ENCODE measurements at places on chromosomes 3 and 15. TPM values are rescaled to one million over a fixed set of nuclear protein-coding genes. Genes with fewer than 3 reads are reported as not detected.
A peak's percentile ranks its signal among the peaks of the same experiment; 100 is the strongest.

The CDCP1 gene
- total RNA-seq: 8.7 TPM

The CCR3 gene
- total RNA-seq: 1.3 TPM

GRCh38 chr15:85318048-85318731 is 62.2 kb upstream of the AKAP13 start:
- H3K4me1 ChIP-seq: peaks cover 36% of the 10 kb centered on the region
- no peak for DNase-seq
- no peak overlapping the region for H3K4me3 ChIP-seq
- H3K27ac ChIP-seq: peak overlapping the region; percentile 21
- H3K27me3 ChIP-seq: no peaks in the 10 kb centered on the region

The ZNF860 gene
- not detected for total RNA-seq

The CCR4 gene
- 17.5 TPM for total RNA-seq

- no peak for DNase-seq
- peaks cover 7% of the 10 kb centered on the region for H3K27me3 ChIP-seq
- H3K4me1 ChIP-seq: no peaks in the 10 kb centered on the region
- no peaks in the 10 kb centered on the region for H3K36me3 ChIP-seq
Measured at GRCh38 chr3:61387817-61388216, 136.6 kb upstream of the FHIT start.

The B3GNT5 gene
- total RNA-seq: 0.79 TPM

GRCh38 chr3:73835945-73836344 is 211.2 kb upstream of the PDZRN3 start:
- H3K27me3 ChIP-seq: no peaks in the 10 kb centered on the region
- no peaks in the 10 kb centered on the region for H3K4me1 ChIP-seq
- H3K4me3 ChIP-seq: no peak overlapping the region

DNA sequence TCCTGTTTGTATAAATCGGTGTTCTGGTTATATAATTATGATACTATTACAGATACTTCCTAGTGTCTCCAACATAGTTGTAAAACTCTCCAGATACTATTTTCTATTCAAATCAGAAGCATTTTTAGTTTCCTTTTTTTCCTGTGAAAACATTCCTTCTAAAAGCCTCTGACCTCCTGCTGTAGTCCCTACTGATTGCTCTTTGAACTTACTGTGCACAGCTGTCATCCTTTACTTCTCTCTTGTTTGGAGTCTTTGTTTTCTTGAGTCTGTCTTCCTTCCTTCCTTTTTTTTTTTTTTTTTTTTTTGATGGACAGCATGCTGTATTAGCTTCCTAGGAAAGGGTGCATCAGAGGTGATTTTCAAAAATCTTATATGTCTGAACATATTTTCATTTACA is 28.9 kb downstream of the NR2C2 start:
- no peaks in the 10 kb centered on the region for H3K27me3 ChIP-seq
- no peak overlapping the region for H3K27ac ChIP-seq
- H3K4me1 ChIP-seq: peaks cover 7% of the 10 kb centered on the region
- no peak for DNase-seq
- no peak overlapping the region for H3K4me3 ChIP-seq

GRCh38 chr3:141105828-141106628 is 54.9 kb downstream of the SPSB4 start:
- no peak overlapping the region for H3K27ac ChIP-seq
- H3K4me3 ChIP-seq: no peak overlapping the region
- no peaks in the 10 kb centered on the region for H3K36me3 ChIP-seq
- no peaks in the 10 kb centered on the region for H3K4me1 ChIP-seq
- H3K27me3 ChIP-seq: peaks cover 3% of the 10 kb centered on the region

DNA sequence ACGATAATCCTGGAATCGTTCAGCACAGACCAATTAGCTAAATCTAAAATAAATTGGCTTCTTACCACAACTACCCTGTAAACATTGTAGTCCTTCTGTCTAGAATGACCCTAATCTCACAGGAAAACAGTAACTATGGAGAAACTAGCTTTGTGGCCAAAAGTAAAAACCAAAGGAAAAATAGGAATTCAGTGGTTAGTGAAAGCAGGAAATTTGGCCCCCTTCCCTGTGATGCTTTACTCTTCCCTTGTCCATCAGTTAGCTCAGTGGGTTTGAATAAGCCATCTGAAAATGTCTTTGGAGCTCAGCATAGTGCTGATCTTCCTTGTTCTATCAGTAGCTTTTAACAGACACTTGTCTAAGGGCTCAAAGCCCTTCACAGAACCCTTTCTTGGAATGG is 1.6 kb downstream of the NMD3 start:
- peak overlapping the region; percentile 85 for H3K4me3 ChIP-seq
- DNase-seq: no peak
- H3K36me3 ChIP-seq: peaks cover 16% of the 10 kb centered on the region
- peaks cover 23% of the 10 kb centered on the region for H3K4me1 ChIP-seq
- H3K27ac ChIP-seq: peak overlapping the region; percentile 23

DNA sequence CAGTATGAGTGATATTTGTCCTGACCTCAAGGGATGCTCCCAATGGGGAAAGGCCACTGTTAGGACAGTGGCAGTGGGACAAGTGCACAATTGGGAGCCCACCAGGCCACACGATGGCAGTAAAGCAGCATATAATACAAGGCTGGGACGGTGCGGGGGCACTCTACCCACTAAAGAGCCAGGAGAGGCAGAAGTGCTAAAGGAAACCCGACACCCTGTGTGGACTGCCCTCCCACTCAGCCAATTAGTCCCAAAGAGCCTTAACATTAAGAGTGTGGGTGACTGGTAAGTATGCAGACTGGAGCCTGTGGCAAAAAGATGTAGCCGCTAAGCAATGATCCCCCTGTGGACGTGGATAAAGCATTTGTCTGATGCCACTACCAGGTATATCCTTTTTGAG is 8.2 kb upstream of the ZNF589 start:
- H3K4me3 ChIP-seq: no peak overlapping the region
- peaks cover 3% of the 10 kb centered on the region for H3K4me1 ChIP-seq
- DNase-seq: peak; percentile 67
- no peaks in the 10 kb centered on the region for H3K36me3 ChIP-seq
- H3K27me3 ChIP-seq: no peaks in the 10 kb centered on the region

The PRR20G gene
- not detected for total RNA-seq

The FYCO1 gene
- total RNA-seq: 37.9 TPM

The IL17RE gene
- 0.94 TPM for total RNA-seq

DNA sequence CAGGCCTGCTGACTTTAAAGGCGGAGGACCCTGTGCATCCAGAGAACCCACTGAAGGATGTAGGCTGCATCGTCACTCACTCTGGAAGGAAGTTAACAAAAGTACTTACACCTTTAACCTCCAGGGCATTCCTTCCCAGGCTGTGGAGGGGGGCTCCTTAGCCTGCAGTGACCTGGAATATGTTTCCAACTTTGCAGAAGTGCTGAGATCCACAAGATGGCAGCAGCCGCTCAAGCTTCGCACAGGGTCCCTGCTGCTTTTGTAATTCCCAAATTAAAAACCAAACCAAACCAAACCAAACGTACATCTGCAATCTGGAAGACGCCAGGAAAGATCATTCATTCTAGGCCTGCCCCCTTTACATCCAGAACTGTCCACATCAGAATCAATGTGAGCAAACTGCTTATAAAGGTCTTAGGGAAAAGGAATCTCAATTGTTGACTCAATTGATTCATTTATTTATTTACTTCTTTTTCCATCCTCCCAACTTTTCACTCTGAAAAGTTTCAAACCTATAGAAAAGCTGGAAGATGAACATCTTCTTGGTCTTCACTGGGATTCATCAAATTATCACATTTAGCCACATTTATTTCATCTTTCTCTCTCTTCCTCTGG is 70.5 kb upstream of the KLHL25 start:
- no peak for DNase-seq
- H3K4me1 ChIP-seq: no peaks in the 10 kb centered on the region
- no peak overlapping the region for H3K4me3 ChIP-seq
- H3K27me3 ChIP-seq: peaks cover 25% of the 10 kb centered on the region
- H3K36me3 ChIP-seq: no peaks in the 10 kb centered on the region

- no peaks in the 10 kb centered on the region for H3K27me3 ChIP-seq
- peaks cover 33% of the 10 kb centered on the region for H3K36me3 ChIP-seq
- no peak for DNase-seq
- H3K4me1 ChIP-seq: peaks cover 25% of the 10 kb centered on the region
Measured at GRCh38 chr3:152352554-152352953, 83.8 kb downstream of the MBNL1 start.

The GOLGA6L10 gene
- 4.2 TPM for total RNA-seq

DNA sequence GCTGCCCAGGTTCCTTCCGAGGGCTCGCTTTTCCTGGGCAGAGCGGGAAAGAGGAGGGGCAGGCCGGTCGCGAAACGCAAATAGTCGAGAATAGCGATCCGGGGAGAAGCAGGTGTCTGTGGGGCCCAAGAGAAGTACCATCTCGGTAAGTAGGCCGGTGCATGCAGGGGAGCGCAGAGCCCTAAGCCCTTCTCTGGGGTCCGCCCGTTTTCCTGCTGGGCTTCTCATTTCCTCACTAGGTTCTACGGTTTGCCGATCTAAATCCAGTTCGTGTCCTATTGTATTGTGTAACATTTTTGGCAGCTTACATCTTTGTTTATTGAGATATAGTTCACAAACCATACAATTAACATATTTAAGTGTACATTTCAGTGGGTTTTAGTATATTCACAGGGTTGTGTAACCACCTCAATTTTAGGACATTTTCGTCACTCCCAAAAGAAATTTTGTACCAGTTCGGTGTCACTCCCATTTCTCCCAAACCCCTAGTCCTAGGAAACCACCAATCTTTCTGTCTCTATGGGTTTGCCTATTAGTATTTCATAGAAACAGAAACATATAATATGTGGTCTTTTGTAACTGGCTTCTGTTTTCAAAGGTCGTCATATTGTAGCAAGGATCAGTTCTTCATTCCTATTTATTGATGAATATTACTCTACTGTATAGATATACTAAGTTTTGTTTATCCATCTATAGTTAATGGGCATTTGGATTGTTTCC is 6.8 kb upstream of the TRIM69 start:
- peaks cover 60% of the 10 kb centered on the region for H3K4me1 ChIP-seq
- peak overlapping the region; percentile 98 for H3K4me3 ChIP-seq

The DCUN1D1 gene
- 69.7 TPM for total RNA-seq

The PLA2G4D gene
- total RNA-seq: not detected

The STAB1 gene
- 13.0 TPM for total RNA-seq

DNA sequence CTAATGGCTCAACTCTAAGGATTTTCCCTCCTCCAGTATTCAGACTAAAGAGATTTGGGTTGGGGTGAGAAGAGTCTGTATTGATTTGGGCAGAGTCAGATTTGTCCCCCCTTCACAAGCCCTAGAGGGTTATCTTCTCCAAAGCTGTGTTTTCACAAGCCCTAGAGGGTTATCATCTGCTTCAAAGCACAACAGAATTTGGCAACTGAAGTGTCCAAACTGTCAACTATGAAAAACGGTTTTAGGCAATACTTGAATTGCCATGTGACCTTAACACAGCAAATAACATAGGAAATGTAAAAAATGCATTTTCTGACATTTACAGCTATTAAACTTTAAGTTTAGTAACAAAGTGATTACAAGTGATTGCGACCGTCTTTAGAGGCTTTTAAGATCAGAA is 119.9 kb downstream of the IMPG2 start:
- peaks cover 30% of the 10 kb centered on the region for H3K27me3 ChIP-seq
- H3K4me1 ChIP-seq: peaks cover 2% of the 10 kb centered on the region
- DNase-seq: no peak
- no peaks in the 10 kb centered on the region for H3K36me3 ChIP-seq
- no peak overlapping the region for H3K27ac ChIP-seq

GRCh38 chr3:49013738-49014660 is 4.4 kb downstream of the DALRD3 start:
- no peak overlapping the region for H3K27ac ChIP-seq
- H3K4me3 ChIP-seq: no peak overlapping the region
- H3K4me1 ChIP-seq: peaks cover 17% of the 10 kb centered on the region
- no peaks in the 10 kb centered on the region for H3K27me3 ChIP-seq
- DNase-seq: peak; percentile 68

GRCh38 chr15:65580287-65580686 is 30.6 kb downstream of the INTS14 start:
- H3K27me3 ChIP-seq: no peaks in the 10 kb centered on the region
- peaks cover 40% of the 10 kb centered on the region for H3K36me3 ChIP-seq
- DNase-seq: no peak
- H3K27ac ChIP-seq: peak overlapping the region; percentile 52
- H3K4me1 ChIP-seq: peaks cover 24% of the 10 kb centered on the region
- H3K4me3 ChIP-seq: no peak overlapping the region

DNA sequence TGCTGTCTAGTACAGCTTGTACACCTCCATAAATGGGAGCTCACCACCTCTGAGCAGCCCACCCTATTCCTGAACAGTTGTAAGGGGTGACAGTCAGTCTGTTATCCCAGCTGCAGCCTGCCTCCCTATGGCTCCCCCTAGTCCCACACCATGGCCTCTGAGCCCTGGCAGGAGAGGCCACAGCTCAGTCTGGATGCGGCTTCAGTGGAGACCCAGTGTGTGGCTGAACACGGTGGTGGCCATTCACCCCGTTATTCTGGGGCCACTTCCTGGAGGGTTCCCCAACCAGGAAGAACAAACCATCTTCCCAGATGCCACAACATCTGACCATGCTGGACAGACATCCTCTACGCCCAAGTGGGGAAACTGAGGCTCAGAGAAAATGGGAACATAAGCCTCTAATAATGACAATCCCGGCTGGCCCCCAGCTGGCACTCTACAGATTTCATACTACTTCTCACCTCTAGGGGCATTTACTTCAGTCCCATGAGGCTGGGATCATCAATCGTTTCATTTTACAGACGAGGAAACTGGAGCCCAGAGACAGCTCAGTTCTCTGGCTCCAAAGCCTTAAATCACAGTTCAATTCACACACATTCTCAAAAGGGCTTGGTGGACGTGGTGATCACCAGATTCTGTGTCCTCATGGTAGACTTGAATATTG is 9.2 kb upstream of the GRIP2 start:
- no peaks in the 10 kb centered on the region for H3K4me1 ChIP-seq
- H3K27me3 ChIP-seq: peaks cover 29% of the 10 kb centered on the region
- no peak for DNase-seq
- no peak overlapping the region for H3K27ac ChIP-seq
- no peaks in the 10 kb centered on the region for H3K36me3 ChIP-seq

DNA sequence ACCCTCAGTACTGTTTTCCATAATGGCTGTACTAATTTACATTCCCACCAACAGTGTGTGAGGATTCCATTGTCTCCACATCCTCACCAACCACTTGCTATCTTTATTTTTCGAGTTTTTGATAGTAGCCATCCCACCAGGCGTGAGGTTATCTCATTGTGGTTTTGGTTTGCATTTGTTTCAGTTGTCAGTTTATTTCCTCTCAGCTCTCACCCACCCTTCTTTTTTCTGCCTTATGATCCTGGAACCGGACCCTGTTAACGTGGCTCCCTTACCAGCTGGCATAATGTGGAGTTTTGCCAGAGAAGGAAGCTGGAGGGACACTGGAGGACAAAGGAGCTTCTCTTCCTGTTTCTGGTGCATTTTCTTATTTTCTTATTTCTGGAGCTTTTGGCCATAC is 25.1 kb upstream of the SH3GL3 start:
- H3K27me3 ChIP-seq: no peaks in the 10 kb centered on the region
- no peaks in the 10 kb centered on the region for H3K4me1 ChIP-seq
- H3K4me3 ChIP-seq: no peak overlapping the region
- H3K36me3 ChIP-seq: no peaks in the 10 kb centered on the region
- no peak overlapping the region for H3K27ac ChIP-seq

DNA sequence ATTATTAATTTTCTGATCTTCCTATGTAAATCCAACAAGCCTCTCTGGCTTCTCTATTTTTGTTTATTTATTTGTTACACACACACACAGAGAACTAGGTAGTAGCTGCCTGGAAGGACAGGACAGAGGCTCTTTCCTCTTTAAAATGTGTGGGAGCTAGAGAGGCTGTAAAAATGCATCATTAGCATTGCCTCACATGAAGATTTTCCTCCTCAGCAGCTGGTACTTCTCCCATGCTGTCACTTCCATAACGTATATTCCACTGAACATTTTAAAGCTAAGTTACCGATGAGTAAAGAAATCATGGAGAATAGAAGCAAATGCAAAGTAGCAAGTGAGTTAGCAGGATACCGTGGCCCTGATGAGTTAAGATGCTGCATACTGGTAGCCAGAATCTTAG is 63.9 kb downstream of the IMPG2 start:
- H3K27ac ChIP-seq: no peak overlapping the region
- no peak for DNase-seq
- no peaks in the 10 kb centered on the region for H3K27me3 ChIP-seq
- H3K4me3 ChIP-seq: no peak overlapping the region

Data from activated naive CD8-positive, alpha-beta T cell treated with anti-CD3 and anti-CD28 coated beads, Interleukin-2, amount 10 ng/mL, durations not matched to agents 7 days and 5 days (primary cell).